Activated CD8-positive, alpha-beta memory T cell treated with anti-CD3 and anti-CD28 coated beads for 1 hour (primary cell): ENCODE measurements at places on chromosomes 7 and 10.

- DNase-seq: no peak
These were observed 465 bp upstream of the NPY start for GRCh38 chr7:24283554-24283896.

GRCh38 chr7:47786557-47787248, 161.6 kb downstream of the PKD1L1 start:
- DNase-seq: no peak

DNA sequence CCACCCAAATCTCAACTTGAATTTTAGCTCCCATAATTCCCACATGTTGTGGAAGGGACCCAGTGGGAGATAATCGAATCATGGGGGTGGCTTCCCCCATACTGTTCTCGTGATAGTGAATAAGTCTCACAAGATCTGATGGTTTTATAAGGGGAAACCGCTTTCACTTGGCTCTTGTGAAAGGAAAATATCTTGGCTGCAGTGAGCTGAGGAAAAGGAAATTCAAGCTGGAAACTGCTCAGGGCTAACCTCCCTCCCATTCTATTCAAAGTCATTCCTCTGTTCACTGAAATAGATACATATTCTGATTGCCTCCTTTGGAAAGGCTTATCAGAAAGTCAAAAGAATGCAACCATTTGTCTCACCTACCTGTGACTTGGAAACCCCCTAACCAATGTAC, 15.8 kb downstream of the CYCS start:
- no peak for DNase-seq

DNA sequence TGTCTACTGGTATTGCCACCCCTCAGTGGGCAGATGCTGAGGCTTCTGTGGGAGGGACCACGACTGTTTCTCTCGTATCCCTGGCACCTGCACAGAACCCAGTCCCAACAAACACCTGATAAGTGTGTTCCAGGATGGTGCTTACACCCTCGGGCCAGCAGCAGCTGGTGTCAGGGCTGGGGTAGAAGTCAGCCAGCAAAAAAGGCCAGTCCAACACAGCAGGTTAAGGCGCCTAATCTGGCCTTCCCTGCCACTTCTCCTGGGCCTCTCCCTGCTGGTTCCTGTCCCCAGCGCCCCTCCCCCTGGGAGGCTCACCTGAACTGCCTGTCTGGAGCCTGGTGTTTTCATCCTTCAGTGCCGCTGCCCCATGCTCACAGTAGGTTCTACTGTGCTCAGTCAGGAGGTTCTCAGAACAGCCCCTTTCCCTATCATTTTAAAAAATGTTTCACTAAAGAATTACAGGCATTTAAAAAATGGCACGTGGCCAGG, 20.0 kb downstream of the PODXL start:
- DNase-seq: no peak

DNA sequence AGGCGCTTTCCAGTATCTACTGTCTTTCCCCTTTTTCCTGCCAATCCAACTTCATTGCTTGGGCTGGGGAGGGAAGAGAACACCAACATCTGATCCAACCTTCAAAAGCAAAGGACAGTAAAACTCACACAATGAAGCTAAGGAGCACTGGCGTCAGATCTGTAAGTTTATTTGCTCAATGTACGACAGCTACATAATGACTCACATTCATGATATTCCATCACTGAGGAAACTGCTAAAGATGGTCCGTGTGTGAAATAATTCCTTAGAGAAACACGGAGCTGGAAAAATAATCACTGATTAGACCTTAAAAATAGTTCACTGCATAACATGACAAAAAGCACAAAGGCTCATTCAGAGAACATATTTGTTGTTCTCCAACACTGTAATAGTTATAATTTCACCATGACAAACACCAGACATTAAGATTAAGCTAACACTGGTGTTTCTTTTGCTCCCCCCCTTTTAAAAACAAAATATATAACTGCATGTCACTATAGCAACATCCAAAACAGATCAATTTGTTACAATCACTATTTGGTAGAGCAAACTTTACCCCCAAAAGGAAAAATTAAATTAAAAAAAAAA, 24.3 kb downstream of the HSPB1 start:
- no peak for DNase-seq

GRCh38 chr10:11425676-11426075, 185.8 kb downstream of the USP6NL start:
- no peak for DNase-seq

DNA sequence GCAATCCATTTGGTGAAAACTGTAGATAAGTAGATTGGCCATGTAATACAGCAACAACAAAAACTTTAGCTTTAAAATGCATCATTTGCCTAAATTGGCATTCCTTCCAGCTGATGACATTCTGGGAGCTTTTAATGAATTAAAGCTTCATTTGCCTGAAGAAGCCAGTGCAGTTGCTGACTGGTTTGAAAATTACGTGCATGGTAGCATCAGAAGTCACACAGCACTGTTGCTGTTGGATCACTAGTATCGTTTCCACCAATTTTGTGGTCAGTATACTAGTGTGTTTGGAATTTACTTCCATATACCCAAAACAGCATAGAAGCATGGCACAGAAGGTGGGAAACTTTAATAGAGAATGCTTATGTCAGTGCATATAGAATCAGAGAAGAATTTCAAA, 194.9 kb downstream of the ETV1 start:
- DNase-seq: no peak

DNA sequence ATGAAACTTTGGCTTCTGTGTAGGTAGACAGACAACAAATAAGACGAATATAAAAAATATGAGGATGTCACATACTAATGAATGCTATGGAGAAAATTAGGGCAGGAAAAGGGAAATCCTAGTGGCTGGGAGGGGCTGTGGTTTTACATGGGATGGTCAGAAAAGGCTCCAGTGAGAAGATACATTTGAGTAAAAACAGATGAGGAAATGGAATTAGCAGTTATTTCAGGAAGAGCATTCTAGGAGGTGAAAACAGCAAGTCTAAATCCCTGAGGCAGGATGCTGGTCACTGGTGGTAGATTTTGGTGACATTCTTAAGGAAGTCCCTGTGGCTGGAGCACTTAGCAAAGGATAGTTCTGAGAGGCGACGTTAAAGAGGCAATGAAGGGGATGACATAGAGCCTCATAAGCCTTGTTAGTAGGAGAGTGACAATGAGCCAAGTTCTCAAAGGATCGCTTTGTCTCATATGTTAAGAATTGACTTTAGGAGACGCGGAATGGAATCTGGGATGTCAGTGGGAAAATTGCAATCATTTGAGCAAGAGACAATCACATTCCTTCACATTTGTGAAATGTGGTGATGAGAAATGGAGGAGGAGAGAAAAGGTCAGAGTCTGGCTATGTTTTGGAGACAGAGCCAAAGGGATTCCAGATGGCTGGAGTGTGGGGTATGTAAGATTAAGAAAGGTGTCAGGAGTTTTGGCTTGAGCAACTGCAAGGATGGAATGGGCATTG, 384.7 kb upstream of the FZD8 start:
- DNase-seq: no peak

DNA sequence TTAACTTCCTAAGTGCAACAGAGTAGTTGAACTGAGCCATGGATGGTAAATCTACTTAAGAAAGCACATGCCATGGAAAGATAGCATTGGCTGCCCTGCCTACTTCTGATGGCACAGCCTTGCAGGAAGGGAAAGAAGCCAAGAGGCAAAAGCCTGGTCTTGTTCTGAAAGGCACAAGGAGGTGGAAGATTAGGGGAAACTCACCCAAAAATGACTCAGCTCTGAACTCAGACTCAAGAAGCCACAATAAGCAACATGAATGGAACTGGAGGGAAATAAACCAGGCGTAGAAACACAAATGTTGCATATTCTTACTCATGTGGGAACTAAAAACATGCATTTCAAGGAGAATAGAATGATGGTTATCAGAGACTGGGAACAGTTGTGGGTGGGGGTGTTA, 20.8 kb upstream of the ALOX5 start:
- no peak for DNase-seq

DNA sequence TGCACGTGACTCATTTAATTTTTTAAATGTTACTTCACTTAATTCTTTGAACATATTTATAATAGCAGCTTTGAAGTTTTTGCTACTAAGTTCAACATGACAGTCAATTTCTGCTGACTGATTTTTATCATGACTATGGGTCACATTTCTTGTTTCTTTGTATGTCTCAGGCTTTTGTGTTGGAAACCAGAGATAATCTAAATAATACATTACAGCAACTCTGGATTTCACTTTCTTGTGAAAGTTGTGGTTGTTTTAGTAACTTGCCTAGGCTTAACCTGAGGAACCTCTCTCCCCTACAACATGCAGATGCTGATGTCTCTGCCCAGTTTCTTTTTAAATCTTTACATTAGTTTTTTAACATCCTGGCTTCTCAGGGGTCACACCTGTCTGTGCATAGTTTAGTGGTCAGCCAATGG, 180.8 kb downstream of the CCDC71L start:
- no peak for DNase-seq

GRCh38 chr10:68560186-68560942, at the start of gene TET1:
TET1 (plus strand) TSS chr10:68560337; CDS start chr10:68572339, 12,002 bp downstream.
- DNase-seq: no peak

DNA sequence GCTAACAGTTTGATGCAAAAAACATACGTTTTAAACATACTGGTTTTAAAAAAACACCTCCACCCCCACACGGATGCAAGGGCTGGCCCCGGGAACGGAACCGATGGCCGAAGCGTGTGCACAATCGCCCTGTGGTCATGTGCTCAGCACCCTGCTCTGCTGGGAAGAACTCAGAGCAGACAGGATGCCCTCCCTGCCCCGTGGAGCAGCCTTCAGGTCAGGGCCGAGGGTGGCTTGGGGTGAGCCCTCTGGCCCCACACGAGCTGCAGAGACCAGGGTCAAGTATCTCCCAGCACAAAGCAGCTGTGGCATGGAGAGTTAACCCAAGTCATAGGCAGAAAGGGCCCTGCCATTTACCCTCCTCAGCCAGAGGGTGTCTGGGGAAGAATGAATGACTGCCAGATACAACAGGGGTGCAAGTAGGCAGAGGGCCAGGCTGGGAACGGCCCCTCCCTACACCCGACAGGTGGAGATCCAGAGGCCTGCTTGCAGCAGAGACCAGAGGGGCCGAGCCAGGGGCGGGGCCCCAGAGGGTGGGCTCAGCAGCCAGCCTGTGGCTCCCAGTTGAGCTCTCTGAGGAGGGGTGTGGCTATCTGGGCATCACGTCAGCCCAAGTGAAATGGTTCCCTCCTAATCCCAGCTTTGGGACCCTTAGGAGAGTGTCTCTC, 56.8 kb downstream of the ZRANB1 start:
- DNase-seq: no peak

- no peak for DNase-seq
These were observed 94.9 kb upstream of the EEPD1 start for GRCh38 chr7:36058020-36058592.

DNA sequence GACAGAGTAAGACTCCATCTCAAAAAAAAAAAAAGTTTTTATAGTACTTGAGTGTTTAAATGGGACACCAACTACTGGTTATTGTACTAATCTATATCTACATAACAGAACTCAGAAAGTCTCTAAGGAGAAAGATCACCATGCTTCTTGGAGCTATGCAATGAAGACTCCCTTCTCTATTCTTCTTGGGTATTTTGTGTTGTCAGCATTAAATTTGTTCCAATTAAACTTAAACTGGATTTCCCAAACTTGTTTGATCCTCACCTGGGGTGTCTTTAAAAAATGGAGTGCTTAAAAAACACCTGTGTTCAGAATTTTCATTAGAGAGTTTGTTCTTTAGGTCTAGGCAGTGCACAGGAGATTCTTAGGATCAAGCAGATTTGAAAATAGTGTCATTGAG, 536.0 kb downstream of the GATA3 start:
- no peak for DNase-seq

- no peak for DNase-seq
These were observed 131.9 kb downstream of the TNS3 start for GRCh38 chr7:47449810-47450590.

- DNase-seq: no peak
These were observed 20.5 kb downstream of the INHBA start for GRCh38 chr7:41682422-41682821.

- DNase-seq: no peak
These were observed 118.6 kb upstream of the RET start for GRCh38 chr10:42958142-42958868.

- DNase-seq: no peak
These were observed 199.7 kb downstream of the LHFPL3 start for GRCh38 chr7:104528142-104528541.

DNA sequence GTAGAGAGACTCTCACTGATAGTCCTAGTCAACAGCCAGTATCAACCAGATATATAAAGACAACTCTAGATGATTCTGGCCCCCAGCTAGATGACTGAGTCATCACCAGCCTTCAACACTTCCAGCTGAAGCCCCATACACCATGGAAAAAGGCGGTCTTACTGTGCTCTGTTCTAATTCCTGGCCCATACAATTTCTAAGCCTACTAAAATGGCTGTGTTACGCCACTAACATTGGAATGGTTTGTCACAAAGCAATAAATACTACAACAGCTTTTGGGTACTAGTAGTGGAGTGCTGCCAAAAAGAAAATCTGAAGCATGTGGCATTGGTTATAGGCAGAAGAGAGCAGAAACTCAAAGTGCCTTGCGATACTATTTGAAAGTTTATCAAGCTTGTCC, 13.0 kb upstream of the TES start:
- no peak for DNase-seq

GRCh38 chr7:98520356-98520951, 96.6 kb upstream of the NPTX2 start:
- DNase-seq: no peak
